ENCODE measurements at places on chromosomes 7 and 10.
A peak's percentile ranks its signal among the peaks of the same experiment; 100 is the strongest.

DNA sequence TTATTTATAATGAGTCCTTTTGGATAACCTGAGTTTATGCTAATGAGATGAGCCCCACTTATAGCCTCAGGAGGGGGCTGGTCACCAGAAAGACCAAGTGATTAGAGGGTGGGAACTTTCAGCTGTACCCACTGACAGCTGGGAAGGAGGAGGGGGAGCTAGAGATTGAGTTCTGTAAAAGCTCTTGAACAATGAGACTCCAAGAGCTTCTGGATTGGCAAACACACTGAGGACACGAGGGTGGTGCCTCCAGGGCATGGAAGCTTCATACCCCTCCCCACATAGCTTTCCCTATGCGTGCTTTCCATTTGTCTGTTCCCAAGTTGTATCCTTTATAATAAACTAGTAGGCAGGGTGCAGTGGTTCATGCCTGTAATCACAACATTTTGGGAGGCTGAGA is 20.3 kb downstream of the MRPS24 start:
- DNase-seq: no peak

- peak; percentile 20 for DNase-seq
Measured at GRCh38 chr7:50584793-50585408, 19.7 kb upstream of the DDC start.

DNA sequence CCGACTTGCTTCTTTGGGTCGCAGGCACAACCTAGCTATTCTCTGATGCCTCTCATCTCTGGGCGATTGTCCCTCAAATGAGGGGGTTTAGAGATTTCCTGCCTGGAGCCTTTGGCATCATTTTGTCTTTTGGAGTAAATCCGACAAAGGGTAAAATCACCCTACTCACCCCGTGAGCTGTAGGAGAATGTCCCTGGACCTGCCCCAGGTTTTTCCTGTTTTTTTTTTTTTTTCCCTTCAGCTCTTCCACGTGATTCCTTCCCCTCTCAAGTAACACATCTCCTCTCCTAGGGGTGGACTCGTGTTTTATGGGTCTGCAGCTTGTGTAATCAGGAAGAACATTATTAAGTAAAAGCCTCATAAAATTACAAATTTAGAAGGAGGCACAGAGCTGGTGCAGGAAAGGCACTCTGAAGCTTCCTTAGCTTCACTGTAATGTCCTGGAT is 128.4 kb upstream of the ZNF746 start:
- DNase-seq: no peak

GRCh38 chr7:142319970-142320369 is 62.1 kb upstream of the PRSS58 start:
- peak; percentile 34 for DNase-seq

DNA sequence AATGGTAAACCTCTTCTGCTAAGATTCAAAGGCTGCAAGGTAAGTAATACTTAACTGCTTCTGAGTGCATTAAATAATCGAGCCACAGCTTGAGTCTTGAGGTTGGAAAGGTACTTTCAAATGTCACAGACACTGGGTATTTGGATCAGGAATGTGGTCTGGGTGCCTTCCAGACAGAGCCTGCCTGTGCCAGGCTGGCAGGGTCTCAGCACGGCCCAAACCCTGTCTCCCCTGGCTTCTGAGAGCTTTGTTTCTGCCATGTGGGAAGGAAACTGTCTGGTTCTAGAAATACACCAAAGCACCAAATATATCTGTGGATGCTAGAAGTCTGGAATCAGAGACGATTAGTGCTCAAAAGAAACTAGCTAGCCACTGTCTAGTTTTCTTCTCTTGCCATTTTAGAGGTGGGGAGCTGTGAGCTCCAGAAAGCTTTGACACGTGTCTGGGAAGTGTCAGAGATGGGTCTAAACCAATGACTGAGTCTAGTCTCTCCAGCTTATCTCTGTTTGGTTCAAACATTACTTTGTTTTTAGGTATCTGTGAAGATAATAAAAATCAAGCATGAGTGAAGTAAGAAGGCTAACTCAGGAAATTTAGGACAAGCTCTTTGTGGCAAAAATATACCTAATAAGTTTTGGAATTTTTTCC is 162.8 kb downstream of the CYP26A1 start:
- no peak for DNase-seq

DNA sequence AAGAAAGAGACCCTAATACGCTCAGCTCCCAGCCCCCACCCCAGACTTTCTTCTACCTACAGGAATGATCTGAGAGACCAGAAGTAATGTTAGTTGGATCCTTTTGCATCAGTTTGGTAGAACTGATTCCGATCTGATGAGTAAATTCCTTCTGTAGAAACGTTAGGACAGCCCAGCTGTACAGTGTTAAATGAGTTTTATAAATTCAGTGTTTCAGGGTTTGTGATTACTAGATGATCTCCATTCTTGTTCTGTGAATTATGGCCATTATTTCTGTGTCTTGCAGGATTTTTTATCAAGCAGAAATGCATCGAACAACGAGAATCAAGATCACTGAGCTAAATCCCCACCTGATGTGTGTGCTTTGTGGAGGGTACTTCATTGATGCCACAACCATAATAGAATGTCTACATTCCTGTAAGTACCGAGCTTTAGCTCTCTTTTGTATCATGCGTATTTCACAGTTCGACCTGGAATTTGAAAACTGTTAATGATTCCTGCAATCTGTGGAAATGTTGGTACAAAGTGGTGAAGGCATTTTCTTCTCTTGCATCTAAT is 5.3 kb downstream of the BMI1 start:
- DNase-seq: no peak

DNA sequence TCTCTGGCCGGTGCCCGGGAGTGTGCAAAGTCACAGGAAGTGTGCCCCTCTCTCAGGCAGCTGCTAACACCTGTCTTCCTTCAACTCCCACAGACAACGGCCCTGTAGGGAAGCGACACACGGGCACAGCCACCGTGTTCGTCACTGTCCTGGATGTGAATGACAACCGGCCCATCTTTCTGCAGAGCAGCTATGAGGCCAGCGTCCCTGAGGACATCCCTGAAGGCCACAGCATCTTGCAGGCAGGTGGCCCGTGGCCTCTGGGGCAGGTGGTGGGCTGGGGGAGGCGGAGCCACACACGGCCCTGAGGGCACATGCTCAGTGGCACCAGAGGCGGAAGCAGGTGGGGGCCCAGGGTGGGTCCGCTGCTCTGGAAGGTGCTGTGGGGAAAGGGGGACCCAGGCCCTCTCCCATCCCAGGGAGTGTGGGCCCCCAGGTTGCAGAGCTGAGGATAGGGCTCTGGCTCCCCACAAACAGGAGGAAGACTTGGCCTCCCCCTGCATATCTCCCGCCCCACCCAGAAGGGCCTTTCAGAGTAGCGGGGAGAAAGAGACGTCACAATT is 6.9 kb downstream of the C10orf105 start:
- DNase-seq: no peak

GRCh38 chr7:46752881-46753366 is 829.0 kb downstream of the TNS3 start:
- no peak for DNase-seq

DNA sequence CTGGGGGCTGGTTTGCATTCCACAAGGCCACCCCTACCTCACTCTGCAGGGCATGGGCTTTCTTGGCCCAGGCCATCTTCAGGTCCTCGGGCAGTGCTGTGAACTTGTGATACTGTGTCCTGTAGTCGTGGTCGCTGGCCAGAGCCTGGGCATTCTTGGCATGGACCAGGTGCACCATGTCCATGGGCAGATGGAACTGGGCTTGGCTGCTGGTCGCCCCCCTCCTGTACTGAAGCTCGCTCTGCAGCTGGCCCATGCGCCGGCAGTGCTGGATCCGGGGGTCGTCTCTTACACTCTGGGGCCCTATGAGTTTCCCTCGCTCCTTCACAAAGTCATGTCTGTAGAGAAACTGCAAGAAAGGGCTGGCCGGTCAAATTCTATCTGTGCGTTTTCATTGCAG is 51.7 kb downstream of the HABP2 start:
- no peak for DNase-seq

DNA sequence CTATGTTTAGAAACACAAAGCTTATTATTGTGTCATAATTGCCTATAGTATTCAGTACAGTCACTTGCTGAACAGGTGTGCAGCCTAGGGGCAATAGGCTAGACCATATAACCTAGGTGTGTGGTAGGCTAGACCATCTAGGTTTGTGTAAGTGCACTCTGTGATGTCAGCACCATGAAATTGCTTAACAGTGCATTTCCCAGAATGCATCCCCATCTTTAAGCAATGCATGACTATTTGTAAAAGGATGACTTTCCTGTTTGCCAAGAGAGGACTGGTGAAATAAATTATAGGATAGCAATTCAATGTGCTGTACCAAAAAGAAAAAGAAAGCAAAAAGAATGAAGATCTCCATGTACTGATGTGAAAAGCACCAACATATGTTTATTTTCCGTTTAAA is 288.7 kb upstream of the AUTS2 start:
- no peak for DNase-seq

DNA sequence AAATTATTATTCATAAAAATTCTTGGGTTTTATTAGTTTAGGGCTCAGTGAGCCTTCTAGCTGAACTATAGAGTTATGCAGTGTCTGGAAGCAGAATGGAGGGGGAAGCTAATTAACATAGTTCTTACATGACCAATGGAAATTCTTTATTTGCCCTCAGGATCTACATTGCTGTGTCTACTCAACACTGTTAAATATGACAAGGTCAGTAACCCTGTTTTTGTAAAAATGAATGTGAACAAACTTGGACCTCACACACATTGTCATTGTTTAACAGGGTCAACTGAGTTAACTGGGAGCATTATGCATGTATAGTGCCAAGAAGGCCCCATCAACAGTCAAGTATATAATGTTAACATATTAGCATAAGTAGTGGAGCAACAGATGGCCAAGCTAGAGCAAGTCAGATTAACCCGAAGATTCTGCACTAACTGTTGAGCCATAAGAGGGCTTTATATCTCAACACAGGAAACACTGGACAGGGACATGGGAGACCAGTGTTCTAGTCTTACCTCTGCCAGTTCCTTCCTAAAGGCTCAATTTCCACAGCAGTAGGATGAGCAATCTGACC is 122.5 kb upstream of the SEM1 start:
- DNase-seq: no peak

GRCh38 chr7:148147438-148147837 is 443.1 kb upstream of the C7orf33 start:
- DNase-seq: no peak

DNA sequence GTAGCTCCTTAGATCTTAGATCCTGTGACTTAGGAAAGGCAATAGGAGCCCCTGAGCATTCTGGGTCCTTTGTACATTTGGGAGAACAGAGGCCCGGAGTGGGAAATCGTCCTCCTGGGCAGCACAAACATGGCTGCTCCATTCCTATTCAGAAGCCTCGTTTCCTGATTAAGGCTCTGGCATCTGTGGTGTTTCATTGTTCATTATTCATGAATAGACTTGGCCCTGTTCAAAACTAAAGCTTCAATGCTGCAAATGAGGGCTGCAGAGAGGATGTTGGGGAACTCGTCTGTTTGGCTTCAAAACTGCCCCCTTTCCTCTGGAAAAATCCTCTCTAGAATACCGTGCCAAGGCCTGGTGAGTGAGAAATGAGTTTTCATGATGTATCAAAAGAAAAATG is 3.4 kb upstream of the HTRA1 start:
- DNase-seq: no peak

DNA sequence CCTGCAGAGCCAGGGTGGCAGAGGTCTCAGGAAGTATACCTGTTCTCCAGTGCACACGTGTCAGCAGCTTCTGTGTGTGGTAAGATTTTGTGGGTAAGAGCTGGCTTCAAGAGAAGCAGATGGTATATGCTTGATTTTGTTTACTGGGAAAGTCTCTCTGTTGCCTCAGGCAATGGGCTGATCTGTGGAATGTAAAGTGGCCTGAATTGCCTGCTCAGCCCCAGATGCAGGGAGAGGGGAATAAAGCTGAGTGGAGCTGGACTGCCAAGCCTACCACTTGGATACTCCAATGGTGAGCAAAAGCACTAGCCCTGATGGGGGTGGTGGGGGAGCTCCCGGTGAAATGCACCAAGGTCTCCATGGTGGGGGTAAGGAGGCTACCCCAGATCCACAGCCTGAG is 156.1 kb downstream of the WDR11 start:
- DNase-seq: no peak

DNA sequence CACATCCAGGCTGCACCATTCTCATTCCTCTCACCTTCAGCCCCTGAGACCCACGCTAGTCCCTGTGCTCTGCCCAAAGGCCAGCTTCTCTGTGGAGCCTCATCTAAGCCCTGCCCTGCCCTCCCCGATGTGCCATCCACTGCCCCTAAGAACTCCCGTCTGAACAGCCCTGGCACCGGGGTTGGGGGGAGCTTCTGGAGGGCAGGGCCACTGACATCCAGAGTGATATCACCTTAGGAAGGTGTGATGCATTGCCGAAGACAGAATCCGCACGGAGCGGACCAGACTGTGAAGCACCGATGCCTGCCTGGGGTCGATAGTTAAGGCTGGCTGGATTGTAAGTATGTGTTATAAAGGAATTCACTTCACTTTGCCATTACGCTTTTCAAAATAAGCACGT is 511.0 kb downstream of the PTPRN2 start:
- DNase-seq: no peak

- DNase-seq: no peak
Measured at GRCh38 chr7:1062296-1063294, 18.2 kb downstream of the GPR146 start.

DNA sequence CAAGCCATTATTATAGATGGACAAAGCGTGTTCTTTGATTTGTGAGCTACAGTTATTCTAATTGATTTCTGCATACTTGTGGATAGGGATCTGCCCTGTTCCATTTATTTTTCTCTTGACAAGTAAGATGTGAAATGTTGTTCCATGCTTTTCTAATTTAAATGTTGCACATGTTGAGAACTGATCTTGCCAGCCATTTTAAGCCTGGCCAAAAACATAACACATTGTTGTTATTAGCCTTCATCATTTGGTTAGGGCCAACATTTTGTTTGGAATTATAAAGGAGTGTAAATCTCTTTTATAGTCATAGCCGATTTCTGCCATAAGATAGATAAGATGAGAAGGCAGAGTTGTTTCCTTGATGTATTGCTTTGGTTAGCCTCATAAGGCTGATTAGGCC is 117.0 kb downstream of the WNT2 start:
- DNase-seq: no peak

DNA sequence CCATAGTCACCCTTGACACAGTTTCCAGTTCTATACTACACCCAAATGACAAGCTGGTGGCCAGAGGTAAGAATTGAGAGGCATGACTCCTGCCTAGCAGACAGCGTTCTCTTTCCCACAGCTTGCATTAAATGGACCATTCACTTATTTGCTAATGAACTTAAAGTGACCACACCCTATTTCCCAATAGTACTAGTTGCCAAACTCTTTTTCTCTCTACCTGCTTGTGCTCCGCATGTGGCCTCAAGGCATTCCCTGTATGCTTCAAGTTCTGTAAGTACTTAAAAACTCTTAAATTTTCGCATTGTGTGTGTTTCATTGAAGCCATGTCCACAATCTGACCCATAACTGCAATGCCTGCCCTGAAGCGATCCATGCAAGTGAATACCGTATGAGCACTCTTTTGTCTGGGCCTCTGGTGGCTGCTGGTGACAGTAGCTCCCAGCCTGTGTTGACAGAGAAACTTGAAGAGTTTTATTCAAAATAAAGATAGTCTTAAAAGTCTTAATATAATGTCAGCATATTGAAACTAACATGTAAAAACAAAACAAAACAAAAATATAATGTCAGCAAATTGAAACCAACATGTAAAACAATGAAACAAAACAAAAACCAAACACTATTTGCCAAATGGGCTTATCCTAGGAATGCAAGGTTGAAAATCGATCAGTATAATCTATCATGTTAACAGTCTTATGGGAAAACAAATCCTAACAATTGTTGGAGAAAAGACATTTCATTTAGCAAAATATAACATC is 73.6 kb downstream of the CCSER2 start:
- no peak for DNase-seq

GRCh38 chr7:32958046-32959025 is 1.1 kb downstream of the FKBP9 start:
- peak; percentile 35 for DNase-seq

GRCh38 chr7:120941064-120941463 is 9.5 kb upstream of the ING3 start:
- DNase-seq: no peak

Measured in iPS-NIHi11 (cell line).